Cerebellar nuclear complex (tissue), 1 donor: ENCODE measurements at places on chromosomes 2 and 18.

- DNase-seq: no peak
Observed at GRCh38 chr18:46366201-46366600, 262.0 kb downstream of the HAUS1 start.

- no peak for DNase-seq
Observed at GRCh38 chr2:145287736-145288135, 767.8 kb upstream of the ZEB2 start.

GRCh38 chr2:106546391-106546990, 59.3 kb downstream of the CD8B2 start:
- no peak for DNase-seq

GRCh38 chr18:76453057-76453561, 41.9 kb downstream of the ZNF516 start:
- DNase-seq: no peak

GRCh38 chr2:137383391-137383790, 580.9 kb upstream of the HNMT start:
- DNase-seq: no peak

- DNase-seq: no peak
Observed at GRCh38 chr2:156405586-156405985, 30.6 kb upstream of the GPD2 start.
